CD4-positive, alpha-beta T cell treated with Interferon alpha-2 for 1 hour (primary cell): ENCODE measurements at places on chromosomes 5 and 9.

- no peak for DNase-seq
These were observed 10.5 kb upstream of the MYORG start for GRCh38 chr9:34387239-34387638.

DNA sequence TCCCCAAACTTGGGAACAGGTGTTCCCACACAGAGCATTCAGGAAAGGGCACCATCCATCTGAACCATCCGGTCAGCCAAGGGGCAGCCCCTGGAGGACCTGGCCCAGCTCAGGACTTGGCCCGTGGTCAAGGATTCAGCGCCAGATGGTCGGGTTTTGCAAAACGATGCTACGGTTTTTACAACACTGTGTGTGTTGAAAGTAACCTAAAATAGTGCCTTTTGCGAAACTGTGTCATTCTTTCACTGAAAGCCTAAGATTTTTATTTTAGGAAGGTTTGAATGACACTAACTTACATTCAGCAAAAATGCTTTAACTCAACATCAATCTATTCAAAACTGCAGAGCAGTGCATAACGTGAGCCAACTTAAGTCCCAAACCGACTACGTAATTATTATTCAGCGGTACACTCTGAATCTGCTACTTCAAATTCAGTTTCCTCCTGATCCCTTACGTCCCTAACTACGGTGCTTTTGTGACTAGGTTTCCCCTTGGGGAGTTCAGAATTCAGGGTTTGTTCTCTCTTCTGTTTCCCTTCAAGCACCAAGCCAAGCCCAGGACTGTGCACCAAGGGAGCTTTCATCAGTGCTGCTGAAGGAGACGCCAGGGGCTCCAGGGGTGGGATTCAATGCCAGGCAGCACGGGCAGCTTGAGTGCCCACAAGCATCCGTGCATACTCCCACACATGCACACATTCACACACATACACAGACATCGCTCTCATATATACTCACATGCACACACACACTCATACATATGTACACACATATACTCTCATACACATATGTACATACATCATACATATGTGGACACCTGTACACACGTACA lies 25.8 kb downstream of the LPCAT1 start:
- DNase-seq = no peak

DNA sequence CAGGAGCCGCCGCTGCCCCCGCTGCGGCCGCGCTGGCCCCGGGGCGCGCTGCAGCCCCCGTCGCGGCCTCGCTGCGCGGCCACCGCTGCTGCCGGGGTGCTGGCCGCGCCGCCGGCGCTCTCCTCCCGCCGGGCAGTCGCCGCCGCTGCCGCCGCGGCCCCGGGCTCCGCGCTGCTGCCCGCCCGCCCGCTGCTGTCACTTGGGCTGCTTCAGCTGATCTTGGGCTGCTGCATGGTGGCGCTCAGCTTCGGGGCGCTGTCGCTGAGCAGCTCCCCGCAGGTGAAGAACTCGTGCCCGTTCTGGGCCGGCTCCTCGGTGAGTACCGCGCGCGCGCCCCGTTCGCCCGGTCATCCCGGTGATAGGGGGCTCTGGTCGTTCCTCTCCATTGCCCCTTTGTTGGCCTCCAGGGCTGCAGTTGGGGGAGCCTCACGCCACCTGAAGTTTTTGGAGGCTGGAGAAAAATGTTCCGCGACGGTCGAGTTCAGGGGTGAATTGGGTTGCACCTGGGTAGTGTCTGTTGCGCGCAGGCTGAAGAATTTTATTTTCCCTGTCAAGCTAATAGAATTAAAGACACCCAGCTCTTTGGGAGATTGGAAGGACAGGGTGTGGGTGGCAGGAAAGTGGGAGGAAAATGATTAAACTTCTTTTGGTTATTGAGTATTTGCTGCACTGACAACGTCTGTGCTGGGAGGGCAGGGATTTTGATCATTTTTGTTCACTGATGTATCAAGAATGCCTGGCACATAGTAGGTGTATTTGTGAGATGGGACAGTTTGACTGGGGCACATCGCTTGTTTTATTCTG lies 596 bp downstream of the ENTREP1 start:
- no peak for DNase-seq

- no peak for DNase-seq
These were observed 250.5 kb downstream of the NR2F1-AS1 start for GRCh38 chr5:93330506-93330905.

DNA sequence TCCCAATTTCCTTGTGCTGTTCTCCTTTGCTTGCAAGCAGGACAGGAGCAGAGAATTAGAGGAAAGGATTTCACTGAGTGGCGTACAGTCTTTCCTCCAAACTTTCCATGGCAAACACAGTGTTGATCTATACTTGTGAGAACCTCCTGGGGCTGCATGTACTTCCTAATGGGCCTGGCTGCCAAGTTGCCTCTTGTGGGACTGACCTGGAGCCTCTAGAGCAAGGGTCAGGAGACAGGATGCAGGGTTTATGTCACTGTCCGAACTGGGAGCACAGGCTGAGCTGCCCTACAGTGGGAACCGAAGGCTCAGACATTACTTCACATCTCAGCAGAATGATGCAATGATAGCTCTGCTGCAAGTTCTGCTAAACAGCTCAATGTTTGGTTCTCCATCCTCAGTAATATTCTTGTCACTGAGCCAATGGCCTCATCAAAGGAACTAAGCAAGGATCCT lies 102.3 kb downstream of the ENC1 start:
- peak; percentile 2 for DNase-seq

- DNase-seq = no peak
These were observed 73.6 kb upstream of the DAB2 start for GRCh38 chr5:39498278-39498952.

GRCh38 chr5:77784735-77785134 lies 8.6 kb upstream of the TBCA start:
- no peak for DNase-seq

GRCh38 chr9:82295181-82295580 lies 306.6 kb downstream of the SPATA31D1 start:
- no peak for DNase-seq

DNA sequence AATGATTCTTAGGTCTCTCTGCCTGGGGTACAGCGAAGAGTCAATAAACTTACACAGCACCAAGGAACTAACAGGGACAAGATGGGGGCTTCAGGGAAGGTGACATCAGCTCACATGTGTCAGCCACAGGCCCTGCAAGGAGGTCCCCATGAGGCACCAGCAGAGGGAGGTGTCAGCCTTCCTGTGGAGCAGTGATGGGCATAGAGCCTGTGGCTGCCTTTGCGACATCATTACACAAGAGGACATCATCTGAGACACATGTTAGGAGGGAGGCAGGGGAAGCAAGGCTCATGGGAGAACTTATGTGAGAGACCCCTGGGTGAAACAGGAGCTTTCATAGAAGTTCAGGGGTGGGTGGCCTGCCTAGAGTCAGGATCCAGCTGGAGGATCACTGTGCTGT lies 389.6 kb downstream of the SEMA5A start:
- DNase-seq = no peak

- no peak for DNase-seq
These were observed 147.8 kb downstream of the MLLT3 start for GRCh38 chr9:20474496-20474895.

DNA sequence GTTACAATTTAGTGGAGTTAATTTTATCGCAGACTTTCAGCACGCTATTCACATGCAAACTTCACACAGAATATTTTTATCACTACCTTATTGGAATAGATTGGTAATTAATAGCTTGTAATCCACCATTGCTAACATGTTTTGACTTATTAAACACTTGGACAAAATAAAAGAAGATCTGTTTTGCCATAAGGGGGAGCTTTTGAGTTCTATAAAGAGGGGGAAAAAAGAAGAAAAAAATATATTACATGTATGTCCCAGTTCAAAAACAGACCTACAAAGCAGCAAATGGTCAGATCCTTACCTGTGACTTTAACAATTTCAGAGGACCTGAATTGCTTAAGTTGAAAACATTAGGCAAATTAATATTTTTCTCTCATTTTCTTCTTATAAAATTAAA lies 1.2 kb upstream of the PAPPA start:
- DNase-seq = no peak

- DNase-seq = no peak
These were observed 428.4 kb downstream of the KDM4C start for GRCh38 chr9:7186175-7186574.

GRCh38 chr9:115004545-115004944 lies 74.2 kb upstream of the TNFSF8 start:
- DNase-seq = no peak

DNA sequence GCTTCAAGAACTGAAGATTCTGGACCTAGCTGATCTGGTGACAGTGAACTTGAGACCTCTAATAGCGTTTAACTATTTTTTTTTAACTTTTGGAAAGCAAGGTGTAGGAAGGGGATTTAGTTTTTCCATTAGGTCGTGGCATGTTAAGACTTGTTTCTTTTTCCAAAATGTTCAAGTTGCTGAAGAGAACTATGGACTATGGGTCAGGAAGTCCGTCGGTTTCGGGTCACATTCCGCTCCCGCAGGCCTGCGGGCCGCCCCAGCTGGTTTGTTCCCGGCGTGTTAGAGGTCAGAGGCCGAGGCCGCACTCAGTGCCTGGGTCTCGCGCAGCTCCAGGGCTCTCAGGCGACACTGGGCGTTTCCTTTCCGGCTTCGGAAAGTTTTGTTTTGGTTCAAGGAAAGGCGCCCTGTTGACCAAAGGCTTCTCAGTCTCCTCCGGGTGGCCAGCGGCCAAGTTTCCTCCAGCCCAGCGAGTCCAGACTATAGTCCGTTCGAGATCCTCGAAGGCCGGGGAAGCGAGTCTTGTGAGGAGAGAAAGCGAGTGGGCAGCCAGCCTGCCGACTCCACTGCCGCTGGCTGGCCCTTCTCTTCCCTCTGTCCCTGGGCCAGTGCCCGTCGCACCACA lies 586 bp upstream of the FCHO2 start:
- no peak for DNase-seq

- no peak for DNase-seq
These were observed 74.9 kb downstream of the UNC13B start for GRCh38 chr9:35236692-35237091.

DNA sequence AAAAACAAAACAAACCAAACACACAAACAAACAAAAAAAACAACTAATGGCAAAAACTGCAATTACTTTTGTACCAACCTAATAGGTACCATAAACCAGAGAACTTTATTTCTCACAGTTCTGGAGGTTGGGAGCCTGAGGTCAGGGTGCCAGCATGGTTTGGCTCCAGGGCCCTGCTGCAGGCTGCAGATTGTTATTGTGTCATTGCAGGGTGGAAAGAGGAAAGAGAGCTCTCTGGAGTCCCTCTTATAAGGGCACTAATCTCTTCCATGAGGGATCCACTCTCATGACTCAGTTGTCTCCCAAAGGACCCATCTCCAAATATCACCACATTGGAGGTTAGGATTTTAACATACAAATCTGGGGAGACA lies 64.9 kb upstream of the CPEB4 start:
- no peak for DNase-seq

- DNase-seq = no peak
These were observed 25.0 kb downstream of the PTCH1 start for GRCh38 chr9:95491543-95492320.

DNA sequence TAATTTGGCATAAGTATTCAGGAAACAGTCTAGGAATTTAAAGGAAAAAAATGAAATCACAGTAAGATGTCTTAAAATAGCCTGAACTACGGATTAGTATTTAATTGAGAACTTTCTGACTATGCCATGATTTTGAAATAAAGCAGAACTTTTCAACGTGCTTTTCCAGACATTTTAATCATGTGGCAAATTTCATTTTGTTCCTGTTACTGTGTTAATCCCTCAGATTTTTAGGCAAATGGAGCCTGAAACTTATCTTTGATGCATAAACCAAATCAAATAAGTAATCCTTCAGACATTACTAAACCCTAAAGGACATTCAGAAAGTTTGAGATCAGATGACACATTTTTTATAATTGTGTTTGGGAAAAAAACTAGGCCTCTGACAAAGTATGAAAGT lies 75.7 kb downstream of the FBN2 start:
- DNase-seq = no peak

DNA sequence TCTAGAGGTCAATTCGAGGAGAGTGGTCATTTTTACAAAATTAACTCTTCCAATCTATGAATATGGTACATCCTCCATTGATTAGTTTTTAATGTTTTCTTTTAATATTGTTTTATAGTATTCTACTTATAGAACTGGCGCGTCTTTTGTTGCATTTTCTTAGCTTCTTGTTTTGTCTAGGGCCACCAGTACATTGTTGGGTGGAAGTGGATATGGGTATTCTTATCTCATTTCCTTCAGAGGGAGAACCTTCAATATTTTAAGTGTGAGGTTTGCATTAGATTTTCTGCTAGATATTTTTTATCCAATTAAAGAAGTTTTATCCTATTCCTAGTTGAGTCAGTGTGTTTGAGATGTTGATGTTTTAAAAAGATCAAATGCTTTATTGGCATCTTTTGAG lies 69.8 kb downstream of the RPS23 start:
- DNase-seq = no peak

DNA sequence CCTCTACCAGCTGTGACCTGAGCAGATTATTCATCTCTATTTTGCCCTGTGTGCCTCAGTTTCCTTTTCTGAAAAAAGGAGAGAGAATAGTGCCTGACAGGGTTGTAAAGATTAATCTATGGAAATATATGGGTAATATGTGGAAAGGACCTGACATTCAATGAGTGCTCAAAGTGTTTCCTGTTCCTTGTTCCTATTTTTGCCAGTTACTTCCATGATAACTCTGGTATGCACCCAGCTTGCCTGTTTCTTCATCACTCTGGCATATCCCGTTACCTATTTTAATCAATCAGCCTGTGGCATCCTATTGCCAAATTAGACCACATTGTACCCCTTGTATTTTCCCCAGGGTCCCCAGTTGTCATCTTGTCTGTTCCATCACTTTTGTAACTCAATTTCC lies 3.6 kb upstream of the ARAP3 start:
- no peak for DNase-seq

- DNase-seq = no peak
These were observed 263.7 kb upstream of the KLF9 start for GRCh38 chr9:70678153-70678552.

DNA sequence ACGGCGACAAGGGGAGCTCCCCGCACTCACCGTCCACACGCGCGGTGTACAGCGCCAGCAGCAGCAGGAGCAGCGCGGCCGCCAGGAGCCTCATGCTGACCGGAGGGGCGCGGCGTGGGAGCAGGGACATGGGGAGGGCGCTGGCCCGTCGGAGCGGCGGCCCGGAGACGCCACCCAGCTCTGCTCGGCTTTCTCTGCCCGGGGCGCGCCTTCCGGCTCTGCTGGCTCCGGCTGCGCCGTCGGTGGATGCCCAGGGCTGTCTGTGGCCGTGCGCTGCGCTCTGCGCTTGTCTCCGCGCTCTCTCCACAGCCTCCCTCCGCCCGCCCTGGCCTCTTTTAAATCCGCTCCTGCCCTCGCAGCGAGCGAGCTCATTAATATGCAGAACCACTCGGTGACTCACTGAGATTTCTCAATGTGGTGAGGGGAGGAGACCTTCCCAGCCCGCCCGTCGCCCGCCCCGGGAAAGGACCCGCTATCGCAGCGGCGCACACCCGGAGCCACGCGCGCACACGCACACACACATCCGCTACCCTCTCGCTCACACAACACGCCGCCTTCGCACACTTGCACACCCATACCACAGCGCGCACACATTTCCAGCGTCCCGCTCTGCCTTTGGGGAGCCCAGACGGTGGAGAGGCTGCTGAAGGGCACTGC lies at the start of gene CXCL14:
Gene CXCL14, minus strand, starts transcription at position 307 of the 657 bp plus-strand sequence. Its CDS starts 213 bp downstream, at position 94.
- DNase-seq = no peak

- DNase-seq = no peak
These were observed 367.4 kb downstream of the KIAA0825 start for GRCh38 chr5:94250985-94251384.

- DNase-seq = no peak
These were observed 78.6 kb downstream of the AOPEP start for GRCh38 chr9:94805051-94805489.
